Activated T-helper 2 cell treated with anti-CD3 and anti-CD28 coated beads, Interferon-gamma antibody, Interleukin-2, Interleukin-4, amounts not matched to agents 10 μg/mL and 5 μg/mL and 100 μg/mL, durations not matched to agents 14 hours and 24 hours and 36 hours (primary cell): ENCODE measurements at places on chromosomes 6 and 20. TPM values are rescaled to one million over a fixed set of nuclear protein-coding genes. Genes with fewer than 3 reads are reported as not detected.

MLN gene
- not detected in 2 replicates for total RNA-seq

FAM83B gene
- not detected in 2 replicates for total RNA-seq

GRCh38 chr6:17457405-17457804 lies 64.0 kb downstream of the CAP2 start:
- no peak for DNase-seq

- no peak for DNase-seq
These were observed 22.6 kb upstream of the SIRPB2 start for GRCh38 chr20:1513801-1514200.

- no peak for DNase-seq
These were observed 99.2 kb downstream of the MYO6 start for GRCh38 chr6:75848274-75848673.

- DNase-seq, result no peak
These were observed 64.8 kb upstream of the MAP7 start for GRCh38 chr6:136614994-136615393.

GRCh38 chr6:48957781-48958180 lies 505.3 kb downstream of the MMUT start:
- no peak for DNase-seq

- no peak for DNase-seq
These were observed 123.5 kb downstream of the RNF144B start for GRCh38 chr6:18510644-18511033.
